ENCODE measurements at places on chromosomes 5 and 9.

DNA sequence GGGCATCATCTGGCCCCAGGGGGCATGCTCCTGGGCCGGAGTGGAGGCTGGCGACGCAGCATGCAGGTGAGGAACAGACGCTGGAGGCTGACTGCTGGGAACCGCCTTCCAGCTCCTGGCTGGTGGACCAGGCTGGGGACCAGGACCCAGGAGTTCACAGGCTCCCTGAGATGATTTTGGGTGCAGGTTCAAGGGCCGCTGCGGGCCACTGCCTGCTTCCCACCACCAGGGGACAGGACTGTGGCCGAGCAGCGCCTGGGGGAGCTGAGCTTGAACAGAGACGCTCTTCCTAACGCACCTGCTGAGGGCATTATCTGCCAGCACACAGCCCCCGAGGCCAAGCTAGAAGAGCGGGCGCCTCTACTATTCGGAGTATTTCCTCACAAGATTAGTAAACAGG is 132.1 kb upstream of the RAPGEF1 start:
- no peak for DNase-seq

- DNase-seq, result peak; percentile 69
Observed at GRCh38 chr9:90641086-90641485, 1.5 kb downstream of the DIRAS2 start.

- DNase-seq, result peak; percentile 24
Observed at GRCh38 chr9:87662808-87663528, 63.0 kb upstream of the CTSL start.

- no peak for DNase-seq
Observed at GRCh38 chr5:130279386-130279785, 375.1 kb downstream of the CHSY3 start.

DNA sequence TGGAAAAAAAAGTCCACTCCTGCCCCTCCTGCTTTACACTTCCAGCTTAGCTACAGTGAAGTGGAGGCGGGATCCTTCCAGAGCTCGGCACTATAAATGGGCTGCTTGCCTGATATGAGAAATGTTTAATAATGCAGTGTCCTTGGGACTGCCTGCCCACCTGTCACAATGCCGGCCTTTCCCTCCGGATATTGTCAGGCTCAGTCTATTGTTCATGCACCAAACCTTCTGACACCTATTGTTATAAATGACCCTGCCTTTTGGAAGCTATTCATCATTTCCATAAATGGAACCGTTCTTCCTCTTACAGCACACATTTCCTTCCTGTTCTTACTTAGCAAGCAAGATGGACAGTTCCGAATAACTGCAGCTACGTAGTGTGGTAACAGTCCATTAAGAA is 146.3 kb downstream of the DMAC1 start:
- no peak for DNase-seq

DNA sequence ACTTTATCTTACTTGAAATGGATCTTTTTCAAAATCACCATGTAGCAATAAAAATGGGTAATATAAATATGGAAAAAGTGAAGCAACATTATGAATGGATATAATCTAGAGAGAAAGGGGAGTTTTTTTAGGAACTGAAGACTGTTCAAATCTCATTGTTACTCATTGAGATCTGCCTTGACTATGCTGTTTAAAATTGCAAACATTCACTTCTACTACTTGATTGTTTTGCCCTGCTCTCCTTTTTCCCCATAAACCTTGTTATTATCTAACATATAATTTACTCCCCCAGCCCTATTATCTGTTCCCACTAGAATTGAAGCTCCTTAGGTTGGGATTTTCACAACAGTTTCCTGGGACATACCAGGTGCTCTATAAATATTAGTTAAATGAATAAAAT is 22.0 kb downstream of the PAM start:
- DNase-seq, result no peak

DNA sequence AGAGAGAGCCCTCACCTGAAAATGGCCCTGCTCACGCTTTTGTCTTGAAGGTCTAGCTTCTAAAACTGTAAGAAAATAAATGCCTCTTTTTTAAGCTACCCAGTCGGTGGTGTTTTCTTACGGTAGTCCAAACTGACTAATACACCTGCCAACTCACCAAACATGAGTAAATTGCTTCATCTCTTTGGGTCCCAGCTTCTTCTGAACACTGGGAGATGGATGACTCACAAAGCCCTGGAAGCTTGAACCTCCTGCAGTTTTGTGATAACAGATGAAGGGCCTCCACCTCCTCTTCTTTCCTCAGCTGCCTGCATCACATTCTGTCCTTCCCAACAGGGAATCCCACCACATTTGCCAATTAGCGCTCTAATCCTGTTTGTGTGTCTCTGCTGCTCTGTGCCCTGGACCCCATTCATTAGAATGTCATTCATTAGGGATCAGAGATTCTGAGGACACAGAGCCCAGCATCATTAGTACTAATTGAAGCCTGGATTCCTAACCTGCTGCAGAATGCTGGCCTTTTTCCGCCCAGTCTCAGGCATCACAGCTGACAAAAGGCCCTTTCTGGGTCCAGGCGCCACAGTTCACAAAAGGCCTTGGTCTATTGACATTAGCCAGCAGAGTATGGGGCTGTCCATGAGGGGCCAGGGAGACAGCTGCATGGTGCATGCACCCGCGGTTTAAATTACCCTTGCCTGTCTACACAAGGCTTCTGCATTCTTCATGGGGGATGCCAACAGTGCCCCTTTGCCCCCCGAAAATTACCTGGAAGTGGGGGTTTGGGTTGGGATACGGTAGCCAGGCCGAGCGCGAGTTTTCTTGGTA is 349.3 kb downstream of the SEMA5A start:
- DNase-seq, result peak; percentile 34

DNA sequence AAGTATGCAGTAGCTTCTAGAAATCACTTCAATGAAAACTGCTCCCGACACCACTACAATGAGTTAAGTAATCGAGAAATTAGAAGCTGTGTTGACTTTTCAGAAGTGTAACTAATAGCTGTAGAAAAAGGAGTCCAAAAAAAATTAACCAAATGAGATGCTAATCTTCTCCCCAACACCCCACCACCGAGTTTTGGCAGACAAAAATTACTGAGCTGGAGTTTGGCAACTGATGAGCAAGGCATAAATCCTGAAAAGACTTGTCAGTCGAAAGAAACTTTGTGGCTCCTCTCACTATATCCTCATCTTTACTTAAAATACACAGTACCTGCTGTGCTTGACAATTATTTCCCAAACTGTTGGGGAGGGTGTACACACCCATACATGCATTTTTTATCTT is 191.9 kb downstream of the EBF1 start:
- DNase-seq, result no peak

DNA sequence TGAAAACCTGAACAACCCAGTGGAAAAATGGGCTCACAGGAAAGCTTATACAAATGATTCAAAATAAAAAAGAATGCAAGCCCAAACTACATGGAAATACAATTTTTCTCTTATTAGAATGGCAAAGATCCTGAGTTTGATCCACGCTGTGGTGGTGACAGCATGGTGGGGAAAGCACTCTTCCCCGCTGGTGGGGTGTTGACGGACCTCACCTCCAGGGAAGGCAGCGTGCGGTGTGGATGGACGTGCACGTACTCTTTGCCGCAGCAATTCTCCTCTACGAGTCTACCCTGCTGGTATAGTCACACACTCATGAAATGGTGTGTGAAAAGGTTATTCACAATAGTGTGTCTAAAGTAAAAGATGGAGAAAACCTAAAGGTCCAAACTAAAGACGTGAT is 5.9 kb upstream of the ZFP62 start:
- DNase-seq, result no peak

DNA sequence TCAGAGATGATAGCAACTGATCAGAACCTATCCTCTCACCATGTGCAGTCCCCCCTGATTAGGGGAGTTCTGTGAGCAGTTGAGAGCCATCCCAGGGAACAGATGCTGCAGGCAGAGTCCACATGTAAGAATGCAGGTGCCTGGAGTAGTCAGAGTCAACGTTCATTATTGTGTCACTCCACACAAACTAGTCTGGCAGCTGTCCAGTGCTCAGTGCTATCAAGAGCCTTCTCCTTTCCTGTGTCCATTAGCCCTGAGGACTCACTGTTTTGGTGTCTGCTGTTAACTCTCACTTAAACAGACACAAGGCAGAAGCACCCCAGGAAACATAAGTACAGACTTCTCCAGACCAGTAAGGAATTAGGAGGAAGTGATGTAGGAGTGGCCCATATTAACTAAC is 2.5 kb downstream of the SH3TC2 start:
- DNase-seq, result no peak

GRCh38 chr5:134406390-134406789 is 5.3 kb downstream of the CDKN2AIPNL start:
- DNase-seq, result no peak

- DNase-seq, result no peak
Observed at GRCh38 chr9:112581469-112582176, 95.0 kb downstream of the KIAA1958 start.

- no peak for DNase-seq
Observed at GRCh38 chr9:89532944-89533343, 35.0 kb upstream of the SEMA4D start.

GRCh38 chr9:98861781-98862504 is 54.5 kb downstream of the GALNT12 start:
- no peak for DNase-seq

- DNase-seq, result no peak
Observed at GRCh38 chr9:30972654-30973053, 1411.8 kb upstream of the ACO1 start.

- no peak for DNase-seq
Observed at GRCh38 chr5:135671052-135671705, 92.4 kb upstream of the CXCL14 start.

DNA sequence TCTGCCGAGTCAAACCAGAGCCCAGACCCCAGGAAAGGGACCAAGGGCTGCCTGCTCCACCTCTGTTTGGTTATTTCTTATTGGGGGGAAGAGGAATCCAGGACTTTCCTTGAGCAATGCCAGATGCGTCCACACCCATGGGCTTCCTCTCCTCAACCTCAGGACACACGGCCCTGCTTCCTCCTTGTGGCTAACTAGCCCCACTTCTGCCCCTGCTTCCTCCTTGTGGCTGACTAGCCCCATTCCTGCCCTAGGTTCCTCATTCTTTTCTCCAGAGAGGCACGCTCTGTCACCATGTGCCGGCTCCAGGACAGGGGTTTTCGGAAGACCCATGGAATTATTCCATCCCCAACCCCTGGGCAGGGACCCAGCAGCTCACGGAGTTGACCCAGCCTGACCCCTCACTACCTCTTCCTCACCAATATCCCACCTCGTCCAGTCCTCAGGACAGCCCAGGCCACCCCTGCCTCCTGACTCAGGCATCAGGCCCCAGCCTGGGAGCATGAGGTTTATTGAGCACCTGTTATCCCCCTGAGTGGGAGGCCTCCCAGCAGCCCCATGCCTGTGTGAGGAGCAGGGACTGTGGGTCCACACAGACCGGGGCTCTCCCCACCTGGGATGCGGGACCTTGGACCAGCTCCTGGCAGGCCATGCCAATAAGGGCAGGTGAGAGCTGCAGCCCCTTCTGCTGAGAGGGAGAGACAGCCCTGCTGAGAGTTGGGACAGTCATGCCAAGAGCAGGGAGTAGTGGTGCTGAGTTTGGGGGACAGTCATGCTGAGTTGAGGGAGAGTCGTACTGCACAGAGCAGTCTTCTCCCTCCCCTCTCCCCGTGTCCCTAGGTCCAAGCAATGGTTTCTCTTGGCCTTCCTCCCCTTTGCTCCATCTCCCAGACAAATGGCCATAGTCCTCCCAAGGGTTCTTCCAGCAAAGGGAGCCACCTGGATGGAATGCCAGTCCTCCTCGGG is 11.8 kb upstream of the FCN1 start:
- peak; percentile 64 for DNase-seq

- no peak for DNase-seq
Observed at GRCh38 chr5:59209758-59210359, 627.0 kb downstream of the RAB3C start.

- DNase-seq, result no peak
Observed at GRCh38 chr9:18067548-18068120, 406.3 kb upstream of the ADAMTSL1 start.

DNA sequence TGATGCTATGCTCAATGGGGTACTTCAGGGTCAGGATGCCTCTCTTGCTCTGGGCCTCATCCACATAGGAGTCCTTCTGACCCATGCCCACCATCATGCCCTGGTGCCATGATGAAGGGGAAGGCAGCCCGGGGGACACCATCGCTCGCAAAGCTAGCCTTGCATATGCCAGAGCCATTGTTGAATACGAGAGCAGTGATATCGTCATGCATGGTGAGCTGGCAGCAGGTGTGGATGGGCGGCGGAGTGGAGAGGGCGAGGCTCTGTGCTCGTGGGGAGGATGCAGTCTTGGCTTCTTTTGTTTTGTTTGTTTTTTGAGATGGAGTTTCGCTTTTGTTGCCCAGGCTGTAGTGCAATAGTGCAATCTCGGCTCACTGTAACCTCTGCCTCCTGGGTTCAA is 17.2 kb upstream of the SPZ1 start:
- DNase-seq, result no peak

All from pons (tissue), 1 donor.